ENCODE measurements at places on chromosomes 1 and 21. TPM values are rescaled to one million over a fixed set of nuclear protein-coding genes. Genes with fewer than 3 reads are reported as not detected.

DNA sequence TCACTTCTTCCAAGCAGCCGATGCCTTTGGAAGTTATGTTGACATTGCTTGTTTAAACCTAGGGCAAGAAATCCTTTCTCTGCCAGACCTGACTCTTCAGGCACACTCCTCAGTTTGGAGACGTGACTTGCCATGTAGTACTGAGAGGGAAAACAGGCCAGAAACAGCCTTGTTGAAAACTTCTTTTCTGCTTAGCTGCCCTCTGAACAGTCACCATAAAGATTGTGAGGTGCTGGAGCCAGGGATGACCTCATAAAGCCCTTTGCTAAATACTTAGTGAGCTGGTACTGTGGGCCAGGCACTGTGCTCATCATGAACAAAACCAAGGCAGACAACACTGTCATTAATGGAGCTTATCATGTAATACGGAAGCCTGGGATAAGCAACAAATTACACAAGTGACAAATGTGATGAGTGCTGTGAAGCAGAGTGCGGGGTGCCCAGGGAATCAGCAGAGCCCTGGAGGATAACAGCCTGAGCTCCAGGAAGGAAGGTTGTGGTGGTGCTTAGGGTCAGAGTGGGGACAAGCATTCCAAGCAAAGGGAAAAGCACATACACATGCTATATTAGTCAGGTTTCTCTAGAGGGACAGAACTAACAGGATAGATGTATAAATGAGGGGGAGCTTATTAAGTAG, 42.4 kb downstream of the MTARC1 start:
- no peak for DNase-seq

DNA sequence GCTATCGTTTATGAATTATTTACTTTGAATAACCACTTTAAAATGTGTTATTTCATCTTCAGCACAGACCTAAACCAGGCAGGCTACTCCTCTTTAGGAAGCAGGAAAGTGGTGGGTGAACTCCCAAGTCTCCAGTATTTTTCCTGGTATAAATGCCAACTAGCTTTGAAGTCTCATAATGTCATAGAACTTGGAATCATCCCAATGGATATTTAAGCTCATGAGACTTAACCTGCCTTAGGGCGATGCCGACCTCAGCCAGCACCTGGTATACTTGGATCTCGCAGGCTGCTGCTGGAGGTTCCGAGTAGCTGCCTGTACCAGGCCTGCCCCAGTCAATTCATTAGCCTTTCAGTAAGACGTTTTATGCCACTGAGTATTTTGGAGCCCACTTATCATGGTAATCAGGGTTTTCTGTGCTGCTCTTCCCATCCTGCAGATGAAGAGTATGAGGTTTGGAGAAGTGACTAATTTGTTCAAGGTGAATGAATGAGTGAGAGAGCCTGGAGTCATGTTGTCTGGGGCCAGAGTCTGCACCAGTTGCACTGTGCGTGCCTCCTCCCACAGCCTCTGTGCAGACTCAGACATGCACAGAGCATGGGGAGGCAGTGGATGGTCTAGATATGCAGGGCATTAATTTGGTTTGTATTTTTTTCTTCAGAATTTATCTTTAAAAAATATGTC, 34.9 kb downstream of the VANGL1 start:
- no peak for DNase-seq

The GSTM2 gene
- total RNA-seq = 0.61 TPM

DNA sequence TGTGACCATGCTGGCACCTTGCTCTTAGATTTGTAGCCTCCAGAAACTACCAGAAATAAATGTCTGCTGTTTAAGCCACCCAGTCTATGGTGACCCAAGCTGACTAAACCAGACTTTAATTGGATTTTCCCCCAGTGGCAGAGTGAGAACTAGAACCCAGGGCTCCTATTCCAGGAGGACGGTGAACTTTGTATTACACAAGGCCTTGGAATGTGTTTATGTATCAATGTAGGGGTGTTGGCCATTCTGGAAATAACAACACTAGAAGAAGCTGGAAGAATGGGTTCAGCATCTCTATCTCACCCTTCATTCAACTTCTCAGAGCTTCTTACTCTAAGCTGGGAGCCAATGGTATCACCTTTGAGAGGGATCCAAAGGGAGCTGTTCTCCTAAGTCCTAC, 37.0 kb downstream of the ARHGEF11 start:
- no peak for DNase-seq

- DNase-seq = no peak
Measured at GRCh38 chr1:25433389-25434186, 2.9 kb downstream of the MACO1 start.

DNA sequence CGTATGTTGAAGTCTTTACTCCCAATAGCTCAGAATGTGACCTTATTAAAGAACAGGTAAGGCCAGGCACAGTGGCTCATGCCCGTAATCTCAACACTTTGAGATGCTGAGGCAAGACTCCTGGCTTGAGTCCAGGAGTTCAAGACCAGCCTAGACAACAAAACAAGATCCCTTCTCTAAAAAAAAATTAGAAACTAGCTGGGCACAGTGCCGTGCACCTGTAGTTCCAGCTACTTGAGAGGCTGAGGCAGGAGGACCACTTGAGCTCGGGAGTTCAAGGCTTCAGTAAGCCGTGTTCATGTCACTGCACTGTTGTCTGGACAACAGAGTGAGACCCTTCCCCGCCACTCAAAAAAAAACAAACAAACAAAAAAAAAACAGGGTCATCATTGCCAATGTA, 171.3 kb downstream of the RERE start:
- DNase-seq = no peak

GRCh38 chr1:57824535-57824934, 400.7 kb upstream of the DAB1 start:
- no peak for DNase-seq

DNA sequence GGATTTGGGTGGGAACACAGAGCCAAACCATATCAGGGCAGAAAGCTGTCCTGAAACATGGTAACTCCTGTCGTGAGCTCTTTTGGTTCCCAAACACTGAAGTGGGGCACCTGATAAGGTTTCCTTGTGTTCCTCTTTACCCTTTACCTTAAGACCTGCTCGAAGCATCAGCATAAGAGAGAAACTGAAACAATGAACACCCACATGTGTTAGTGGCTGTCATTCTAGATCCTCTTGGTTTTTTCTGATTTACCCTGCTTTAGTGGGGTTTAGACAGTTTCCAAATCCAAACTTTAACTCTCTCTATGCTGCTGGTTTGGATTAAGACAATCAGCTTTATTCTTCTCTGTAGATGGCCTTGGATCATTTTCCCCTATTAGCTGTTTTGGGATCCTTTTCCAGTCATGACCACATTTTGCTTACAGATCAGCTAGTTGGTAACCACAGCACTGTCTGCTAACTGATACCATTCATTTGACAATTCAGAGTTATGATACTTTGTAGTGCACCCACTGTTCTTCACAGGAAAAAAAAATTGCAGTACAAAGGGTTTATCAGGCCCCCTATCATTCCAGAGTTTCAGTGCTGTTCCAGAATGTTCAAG, 975 bp upstream of the MNDA start:
- no peak for DNase-seq

GRCh38 chr1:85756864-85757263, 48.6 kb upstream of the ZNHIT6 start:
- DNase-seq = no peak

- no peak for DNase-seq
Measured at GRCh38 chr1:145716641-145717345, 2.5 kb upstream of the CD160 start.

- DNase-seq = no peak
Measured at GRCh38 chr1:51328926-51329325, 1.4 kb downstream of the TTC39A start.

- no peak for DNase-seq
Measured at GRCh38 chr1:246295968-246296367, 211.1 kb downstream of the SMYD3 start.

The CRYBG2 gene
- not detected for total RNA-seq

DNA sequence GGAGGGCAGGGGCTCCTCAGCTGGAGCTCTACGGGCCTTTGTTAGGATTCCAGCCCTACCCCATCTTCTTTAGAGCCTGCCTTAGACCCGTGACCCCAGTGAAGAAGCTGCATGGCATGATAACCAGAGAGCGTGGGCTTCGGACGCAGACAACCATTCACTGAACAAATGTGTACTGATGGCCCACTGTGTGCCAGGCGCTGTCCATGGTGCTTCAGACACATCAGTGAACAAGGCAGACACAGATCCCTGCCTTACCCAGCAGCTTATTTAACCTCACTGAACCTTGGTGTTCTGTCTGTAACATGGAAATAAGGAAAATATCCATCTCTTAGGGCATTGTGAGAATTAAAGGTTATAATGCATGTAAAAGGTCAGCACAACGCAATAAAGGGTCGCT, 9.5 kb downstream of the CHIT1 start:
- DNase-seq = no peak
